NCI-H1694 treated with DMSO at 0.1 percent for 48 hours (cell line): ENCODE measurements at places on chromosomes 4 and X.

DNA sequence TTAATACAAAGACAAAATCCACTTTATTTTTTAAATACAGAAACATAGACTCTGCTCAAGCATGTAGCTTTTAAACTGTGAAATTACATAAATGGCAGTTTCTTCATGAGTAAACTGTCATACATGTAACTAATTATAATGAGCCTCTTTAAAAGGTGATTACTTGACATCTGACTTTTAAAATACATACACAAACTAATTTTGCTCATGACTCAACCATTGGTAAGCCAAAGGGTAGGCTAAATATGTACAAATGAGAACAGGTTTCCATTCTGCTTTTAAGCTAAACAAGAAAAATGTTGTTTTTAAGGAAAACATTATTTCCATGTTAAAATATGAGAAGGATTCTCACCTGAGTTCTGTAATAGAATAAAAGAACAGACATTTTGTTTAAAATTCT lies 27.9 kb downstream of the CAMK2D start:
- DNase-seq = no peak

- peak; percentile 53 for DNase-seq
Measured at GRCh38 chrX:40468033-40468846, 112.5 kb upstream of the ATP6AP2 start.

GRCh38 chr4:77003400-77003799 lies 53.8 kb downstream of the SEPTIN11 start:
- no peak for DNase-seq

DNA sequence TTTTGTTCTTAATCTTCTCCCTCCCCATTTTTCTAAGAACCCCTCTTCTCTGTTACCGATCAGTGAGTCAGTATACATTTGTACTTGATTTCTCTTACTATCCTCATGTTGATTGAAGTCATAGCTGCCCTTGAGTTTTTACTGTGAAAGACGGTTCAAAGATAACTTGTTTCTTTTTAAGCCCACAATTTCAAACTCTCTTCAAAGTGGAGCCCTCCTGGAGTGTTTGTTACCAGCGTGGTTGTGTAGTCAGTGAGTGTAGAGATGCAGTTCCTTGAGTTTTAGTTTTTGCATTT lies 7.9 kb downstream of the PPP1R3F start:
- no peak for DNase-seq

GRCh38 chr4:150906987-150907633 lies 108.0 kb downstream of the LRBA start:
- DNase-seq = no peak

DNA sequence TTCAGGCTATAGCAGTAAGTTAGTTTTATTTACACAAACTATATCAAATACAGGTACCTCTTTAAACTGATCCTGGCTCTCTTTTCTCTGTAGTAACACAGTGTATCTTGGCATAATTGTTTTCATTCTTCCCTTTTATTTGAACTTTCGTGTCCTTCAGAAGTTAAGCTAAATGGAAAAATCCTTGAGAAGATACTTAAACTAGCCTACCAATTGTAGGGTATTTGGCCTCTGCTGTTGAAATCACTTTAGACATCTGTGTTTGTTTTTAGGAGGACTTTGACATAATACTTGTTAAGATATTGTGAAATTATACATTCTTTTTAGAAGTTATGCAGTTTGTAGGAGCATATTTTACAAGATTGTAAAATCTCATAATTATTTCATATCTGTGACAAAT lies 90.3 kb upstream of the GK2 start:
- DNase-seq = no peak

- no peak for DNase-seq
Measured at GRCh38 chrX:118928151-118928550, 46.3 kb upstream of the LONRF3 start.

DNA sequence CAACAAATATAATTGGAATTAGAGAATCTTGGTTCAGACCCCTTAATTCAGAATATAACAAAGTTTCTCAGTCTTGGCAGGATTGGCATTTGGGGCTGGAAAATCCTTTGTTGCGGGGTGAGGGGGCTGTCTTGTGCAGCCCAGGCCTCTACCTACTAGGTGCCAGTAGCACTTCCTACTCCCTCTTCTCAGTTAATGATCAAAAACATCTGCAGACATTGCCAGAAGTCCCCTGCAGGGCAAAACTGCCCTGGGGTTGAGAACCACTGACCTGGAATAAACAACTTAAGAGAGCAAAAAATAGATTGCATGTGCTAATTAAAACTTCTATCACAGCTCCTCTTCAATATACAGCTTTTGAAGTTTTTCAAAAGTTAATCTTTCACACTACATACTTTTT lies 36.7 kb upstream of the CXorf38 start:
- no peak for DNase-seq

DNA sequence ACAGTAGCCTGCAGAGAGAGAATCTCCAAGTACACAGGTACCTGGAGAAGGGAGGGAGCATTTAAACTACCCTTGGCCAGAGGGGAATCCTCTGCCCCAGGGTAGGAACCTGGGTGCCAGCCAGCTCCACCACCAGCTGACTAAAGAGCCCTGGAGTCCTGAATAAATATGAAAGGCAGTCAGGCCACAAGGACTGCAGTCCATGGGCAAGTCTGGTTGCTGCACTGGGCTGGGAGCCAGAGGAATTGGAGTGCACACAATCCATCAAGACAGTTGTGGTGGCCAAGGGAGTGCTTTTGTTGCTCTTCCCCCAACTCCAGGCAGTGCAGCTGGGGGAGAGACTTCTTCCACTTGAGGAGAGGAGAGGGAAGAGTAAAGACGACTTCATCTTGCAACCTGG lies 172.5 kb downstream of the HNRNPD start:
- DNase-seq = peak; percentile 4

GRCh38 chr4:184099535-184099966 lies 118.1 kb downstream of the ENPP6 start:
- peak; percentile 67 for DNase-seq
